HAP-1 (cell line): ENCODE measurements at places on chromosomes 13 and 19.

DNA sequence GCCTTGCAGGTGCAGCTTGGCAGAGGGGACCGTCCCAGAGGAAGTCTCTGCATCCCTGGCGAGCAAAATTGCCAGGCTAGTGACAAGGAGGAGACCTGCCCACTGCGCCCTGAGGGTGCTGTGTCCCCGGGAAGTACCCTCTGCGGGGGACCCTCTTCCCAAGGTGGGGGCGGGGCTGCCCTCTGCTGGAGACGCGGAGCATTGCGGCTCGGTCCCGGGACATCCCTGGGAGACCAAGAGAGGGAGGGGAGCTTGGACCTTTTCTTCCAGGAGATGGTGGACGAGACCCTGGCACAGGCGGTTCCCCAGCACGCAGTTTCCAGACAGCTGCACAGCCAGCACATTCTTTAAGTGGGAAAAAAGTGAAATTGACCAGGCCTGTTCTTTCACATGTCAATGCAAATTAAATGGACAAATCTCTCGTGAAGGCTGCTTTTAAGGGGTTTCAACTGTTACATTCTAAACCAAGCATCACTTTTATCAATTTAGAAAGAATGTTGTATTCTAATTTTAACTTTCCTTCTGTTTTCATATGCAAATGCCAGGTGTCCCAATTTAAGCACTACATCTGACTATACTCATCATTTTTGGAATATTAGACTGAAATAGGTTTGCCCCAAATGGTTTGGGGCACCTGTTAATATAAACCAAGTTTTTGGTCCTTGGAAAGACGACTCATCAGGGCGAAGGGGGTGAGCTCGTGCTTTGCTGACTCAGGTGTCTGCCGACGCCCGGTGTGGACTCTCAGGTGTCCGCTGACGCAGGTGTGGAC, 60.7 kb downstream of the MCF2L start:
- peak; percentile 21 for DNase-seq

GRCh38 chr19:3123088-3123721, 12.6 kb upstream of the GNA15 start:
- DNase-seq, result no peak

- DNase-seq, result no peak
Measured at GRCh38 chr13:74644229-74644628, 510.0 kb upstream of the KLF12 start.

DNA sequence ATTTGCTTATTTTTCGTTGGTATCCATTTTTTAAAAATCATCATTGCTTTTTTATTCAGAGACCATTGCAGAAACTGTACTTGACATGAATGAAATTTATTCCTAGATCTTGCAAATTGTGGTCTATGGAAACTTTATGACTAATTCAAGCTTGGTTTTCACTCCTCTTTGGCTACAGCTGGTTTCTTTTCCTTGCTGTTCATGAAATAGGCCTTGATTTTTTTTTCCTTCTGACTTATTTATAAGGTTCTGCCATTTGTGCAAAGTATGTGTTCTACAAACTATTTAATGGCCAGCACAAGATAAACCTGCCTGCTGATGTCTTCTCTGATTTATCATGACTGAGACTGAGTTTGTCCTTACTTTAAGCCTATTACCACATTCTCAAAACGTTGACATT, 764.0 kb upstream of the SLITRK5 start:
- no peak for DNase-seq

DNA sequence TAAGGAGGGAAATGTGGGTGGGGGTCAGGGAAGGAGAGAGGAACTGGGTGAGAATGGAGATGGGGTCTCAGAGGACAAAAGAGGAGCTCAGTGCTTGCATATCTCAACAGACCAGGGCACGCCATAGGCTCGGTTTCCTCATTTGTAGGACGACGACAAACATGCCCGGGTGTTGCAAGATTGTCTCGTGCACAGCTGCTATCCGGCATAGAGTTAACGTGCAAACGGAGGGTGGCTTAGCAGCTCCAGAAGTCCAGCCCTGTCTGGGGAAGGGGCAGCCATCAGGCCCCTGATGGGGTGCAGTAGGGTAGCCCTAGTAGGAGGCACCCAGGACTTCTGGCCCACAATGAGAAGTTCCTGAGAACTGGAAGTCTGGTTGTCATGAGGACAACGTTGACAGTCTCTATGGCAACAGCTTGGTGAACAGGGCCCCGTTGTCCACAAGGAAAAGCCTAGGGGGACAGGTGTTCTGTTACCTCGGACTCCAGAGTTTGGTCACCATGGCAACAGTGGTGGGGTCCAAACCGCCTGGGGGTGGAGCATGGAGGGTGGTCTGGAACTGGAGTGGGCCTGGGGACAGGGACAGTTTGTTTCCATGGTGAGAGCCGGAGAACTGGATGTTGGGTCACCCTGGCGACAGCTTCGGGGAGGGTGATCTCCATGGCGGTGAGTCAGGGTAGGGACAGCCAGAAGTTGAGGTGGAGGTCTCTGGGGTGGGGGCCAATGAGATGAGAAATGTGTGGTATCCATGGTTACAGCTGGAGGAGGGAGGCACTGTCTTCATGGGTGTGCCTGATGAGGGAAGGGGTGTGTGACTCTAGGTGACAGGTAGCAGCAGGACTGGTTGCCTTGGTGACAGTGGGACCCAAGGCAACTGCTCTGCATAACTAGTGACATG, 16.8 kb downstream of the TM6SF2 start:
- no peak for DNase-seq

DNA sequence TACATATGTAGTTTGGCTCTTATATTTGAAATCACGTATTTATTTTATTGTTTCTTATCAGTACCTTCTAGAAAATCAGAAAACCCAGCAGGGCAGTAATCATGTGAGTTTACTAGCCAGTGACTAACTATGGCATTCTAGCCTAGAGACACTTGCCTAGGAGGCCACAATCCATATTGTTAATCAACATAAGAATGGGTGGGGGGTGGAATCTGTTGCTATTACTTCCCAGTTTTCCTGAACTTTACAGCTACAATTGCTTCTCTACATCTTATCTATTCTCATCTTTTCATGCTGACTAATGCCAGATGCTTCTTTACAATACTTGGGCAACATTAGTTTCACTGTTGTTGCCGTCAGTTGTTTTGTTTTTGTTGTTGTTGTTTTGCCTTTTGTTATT, 18.7 kb upstream of the ATXN8OS start:
- DNase-seq, result peak; percentile 17

DNA sequence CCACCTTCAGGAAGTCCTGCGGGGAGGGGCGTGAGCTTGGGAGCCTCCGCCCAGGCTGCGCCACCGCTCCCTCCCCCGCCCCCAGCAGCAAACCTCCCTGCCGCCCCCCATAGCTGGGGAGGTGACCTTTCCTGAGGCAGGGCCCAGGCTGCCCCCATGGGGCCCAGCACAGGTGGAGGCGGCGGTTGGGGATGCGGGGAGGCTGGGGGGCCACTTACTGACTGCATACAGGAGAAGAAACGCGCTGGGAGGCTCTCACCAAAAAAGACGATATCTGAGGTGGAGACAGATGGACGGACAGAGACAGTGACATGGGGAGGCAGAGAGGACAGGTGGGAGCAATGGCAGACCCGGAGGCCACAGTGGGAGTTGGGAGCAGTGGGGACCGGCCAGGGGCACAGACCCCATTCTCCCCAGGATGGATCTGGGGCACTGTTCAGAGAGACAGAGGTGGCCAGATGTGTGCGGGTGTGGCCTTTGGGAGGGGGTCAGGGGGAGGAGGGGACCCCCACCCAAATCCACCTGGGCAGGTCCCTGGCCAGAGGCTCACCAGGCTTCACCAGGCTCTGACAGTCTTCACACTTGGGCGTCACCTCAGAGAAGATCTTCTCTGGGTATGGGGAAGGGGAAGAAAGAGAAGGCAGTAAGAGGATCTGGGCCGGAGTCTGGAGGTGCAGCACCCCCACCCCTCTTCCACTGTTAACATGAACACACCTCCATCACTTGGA, 3.0 kb upstream of the RINL start:
- no peak for DNase-seq

DNA sequence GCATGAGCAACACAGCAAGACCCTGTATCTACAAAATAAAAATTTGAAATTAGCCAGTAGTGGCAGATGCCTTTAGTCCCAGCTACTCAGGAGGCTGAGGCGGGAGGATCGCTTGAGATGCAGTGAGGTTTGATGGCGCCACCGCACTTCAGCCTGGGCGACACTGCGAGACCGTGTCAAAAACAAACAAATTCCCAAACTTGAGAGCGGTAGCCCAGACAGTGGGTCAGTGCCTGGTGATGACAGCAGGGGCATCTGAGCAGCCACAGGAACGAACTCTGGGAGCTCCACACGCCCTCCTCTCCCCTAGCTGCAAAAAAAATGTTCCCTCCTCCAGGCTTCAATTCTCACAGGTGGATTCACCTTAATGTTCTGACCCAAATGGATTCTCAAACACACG, 14.1 kb downstream of the ZNF490 start:
- no peak for DNase-seq

- no peak for DNase-seq
Measured at GRCh38 chr13:77113496-77113895, 86.5 kb upstream of the FBXL3 start.

DNA sequence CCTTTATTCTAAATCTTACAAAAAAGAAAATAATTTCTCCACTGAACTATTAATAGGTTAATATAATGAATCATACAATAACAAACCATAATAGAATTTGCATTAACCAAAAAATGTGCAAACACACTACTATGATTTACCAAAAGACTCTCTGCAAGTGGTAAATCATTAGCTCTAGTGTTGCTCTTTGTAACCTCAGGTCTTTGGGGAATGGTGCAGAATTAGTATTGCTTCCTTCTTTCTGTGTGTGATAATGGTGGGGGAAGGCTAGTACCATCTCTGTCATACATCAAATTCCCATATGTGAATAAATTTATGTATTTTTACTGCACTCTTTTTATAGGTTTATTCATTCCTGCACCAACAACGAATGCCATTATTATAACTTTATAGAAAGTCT, 105.1 kb downstream of the COG6 start:
- no peak for DNase-seq

- DNase-seq, result no peak
Measured at GRCh38 chr13:24986826-24987225, 109.1 kb upstream of the PABPC3 start.

DNA sequence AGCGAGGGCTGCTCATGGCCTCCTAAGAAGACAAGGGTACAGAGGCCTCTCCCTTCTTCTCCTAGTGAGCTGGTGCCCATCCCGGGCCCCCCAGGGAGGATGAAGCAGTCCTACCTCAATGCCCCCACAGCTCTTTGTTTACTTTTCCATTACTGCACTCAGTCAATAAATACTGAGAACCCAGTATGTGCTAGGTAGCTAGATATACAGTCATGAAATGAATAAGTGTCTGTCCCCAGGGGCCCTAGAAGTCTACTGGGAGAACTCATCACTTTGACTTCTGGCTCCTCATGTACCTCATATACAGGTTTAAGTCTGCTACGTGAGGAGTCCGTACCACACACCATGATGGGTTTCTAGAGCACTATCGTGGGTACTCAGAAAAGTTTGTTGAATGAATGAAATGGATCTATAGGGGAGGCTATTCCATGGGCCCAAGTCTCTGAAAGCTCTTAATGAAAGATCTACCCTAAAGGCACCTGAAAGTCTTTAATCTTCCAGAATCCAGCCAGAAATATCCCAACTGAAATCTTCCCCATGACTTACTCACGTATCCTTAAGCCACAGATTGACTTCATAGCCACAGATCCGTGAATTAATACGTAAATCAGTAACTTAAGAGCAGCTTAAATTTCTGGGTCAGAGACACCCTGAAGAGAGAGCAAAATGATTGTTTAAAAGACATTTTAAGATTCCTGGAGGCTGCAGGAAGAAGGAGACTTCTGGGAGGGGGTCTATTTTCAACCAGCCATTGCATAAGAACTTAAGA, 51.6 kb upstream of the POMP start:
- DNase-seq, result no peak

DNA sequence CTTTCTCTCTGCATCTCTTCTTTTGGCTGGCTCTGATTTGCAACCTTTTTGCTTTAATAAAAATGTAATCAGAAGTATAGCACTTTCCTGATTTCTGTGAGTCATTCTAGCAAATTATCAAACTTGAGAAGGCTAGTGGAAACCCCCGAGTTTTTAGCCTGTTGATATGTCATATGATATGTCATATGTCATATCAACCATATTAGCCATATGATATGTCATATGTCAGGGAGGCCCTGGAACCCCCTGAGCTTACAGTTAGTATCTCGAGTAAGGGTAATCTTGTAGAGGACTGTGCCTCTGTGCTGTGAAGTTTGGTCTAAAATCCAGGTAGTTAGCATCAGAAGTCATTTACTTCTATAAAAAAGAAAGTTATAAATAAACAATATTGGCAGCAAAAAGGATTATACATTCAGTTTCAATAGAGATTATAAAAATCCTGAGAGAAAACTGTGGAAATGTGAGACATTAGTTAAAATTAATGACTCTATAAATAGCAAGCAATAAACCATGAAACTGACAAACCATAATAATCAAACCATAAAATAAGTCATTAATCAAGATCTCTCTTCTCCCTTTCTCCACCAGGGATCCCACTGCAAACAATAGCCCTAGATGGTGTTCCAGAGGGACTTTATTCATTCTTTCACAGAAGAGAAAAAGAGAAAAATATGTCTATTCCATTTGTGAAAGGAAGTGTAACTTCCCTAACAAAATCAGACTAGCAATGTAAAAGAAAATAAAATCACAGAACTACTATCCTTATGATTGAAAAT, 167.4 kb downstream of the NALCN start:
- DNase-seq, result no peak

GRCh38 chr19:34416021-34416545, 11.9 kb downstream of the PDCD2L start:
- DNase-seq, result no peak

GRCh38 chr19:35704218-35704617, at the start of gene ZBTB32:
TSS of gene ZBTB32 (plus strand) at chr19:35704558. CDS start at chr19:35714627, 10,069 bp downstream.
- no peak for DNase-seq

DNA sequence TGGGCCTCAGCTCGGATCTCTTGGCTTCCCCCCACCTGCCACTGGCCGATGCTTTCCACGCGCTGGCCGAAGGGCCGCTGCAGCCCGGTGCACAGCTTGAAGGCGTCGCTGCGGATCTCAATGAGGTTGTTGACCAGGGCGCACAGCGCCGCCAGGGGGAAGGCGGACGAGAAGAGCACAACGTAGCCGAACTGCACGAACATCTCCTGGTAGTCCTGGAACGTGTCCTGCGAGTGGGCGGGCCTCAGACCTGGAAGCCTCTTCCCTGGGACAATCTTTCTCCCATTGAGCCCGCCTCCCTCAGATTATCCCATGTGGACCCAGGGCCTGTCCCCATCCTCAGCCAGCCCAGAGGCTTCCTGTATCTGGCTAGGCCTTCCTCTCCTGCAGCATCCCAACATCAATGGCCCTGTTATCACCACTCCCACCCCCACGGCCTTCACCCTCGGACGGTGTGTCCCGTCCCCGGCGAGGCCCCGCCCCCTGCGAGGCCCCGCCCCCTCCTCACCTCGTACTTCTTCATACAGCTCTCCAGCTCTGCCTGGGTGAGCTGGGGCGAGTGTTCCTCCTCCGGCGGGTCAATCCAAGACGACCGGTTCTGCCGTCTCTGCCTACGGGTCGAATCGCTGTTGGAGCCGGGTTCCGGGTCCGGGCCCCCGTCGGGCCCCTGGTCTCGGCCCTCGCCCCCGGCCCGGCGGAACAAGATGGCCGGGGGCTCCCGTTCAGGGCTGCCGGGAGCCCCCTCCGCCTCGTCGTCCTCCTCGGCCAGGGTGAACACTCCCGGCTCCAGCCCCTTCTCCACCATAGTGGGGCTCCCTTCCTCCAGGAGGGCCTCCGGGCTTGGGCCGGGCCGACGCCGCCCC, 6.8 kb downstream of the ANO8 start:
- no peak for DNase-seq

- DNase-seq, result peak; percentile 63
Measured at GRCh38 chr13:20716951-20717350, 13.5 kb downstream of the IL17D start.
